Left renal cortex interstitium (tissue), 4 donors: ENCODE measurements at places on chromosomes 6 and 20. TPM values are rescaled to one million over a fixed set of nuclear protein-coding genes. Genes with fewer than 3 reads are reported as not detected.

The LST1 gene
- polyA plus RNA-seq = 4.7 TPM

The PRSS16 gene
- polyA plus RNA-seq = 0.33 TPM

The PLA2G7 gene
- 2.6 TPM for polyA plus RNA-seq

The CTAGE9 gene
- polyA plus RNA-seq = 0.40 TPM

The TFAP2C gene
- polyA plus RNA-seq = 1.2 TPM

The IL17F gene
- polyA plus RNA-seq = 0.30 TPM

The HAO1 gene
- 0.06 TPM for polyA plus RNA-seq

The OR12D2 gene
- polyA plus RNA-seq = not detected

The IPCEF1 gene
- 5.5 TPM for polyA plus RNA-seq

The RAD21L1 gene
- not detected for polyA plus RNA-seq
